ENCODE measurements at places on chromosomes 6 and 20. TPM values are rescaled to one million over a fixed set of nuclear protein-coding genes. Genes with fewer than 3 reads are reported as not detected.

- no peaks in the 10 kb centered on the region for H3K36me3 ChIP-seq
- H3K27me3 ChIP-seq: no peaks in the 10 kb centered on the region
- no peak overlapping the region for H3K4me3 ChIP-seq
- no peaks in the 10 kb centered on the region for H3K4me1 ChIP-seq
Measured at GRCh38 chr20:11003341-11003740, 329.5 kb upstream of the JAG1 start.

GRCh38 chr6:150711061-150711460 is 111.4 kb downstream of the PLEKHG1 start:
- H3K4me3 ChIP-seq: no peak overlapping the region
- no peaks in the 10 kb centered on the region for H3K27me3 ChIP-seq
- ATAC-seq: no peak

GRCh38 chr6:125076482-125076742 is 77.2 kb upstream of the TPD52L1 start:
- peaks cover 18% of the 10 kb centered on the region for H3K36me3 ChIP-seq
- no peak for ATAC-seq
- no peak overlapping the region for H3K4me3 ChIP-seq
- no peaks in the 10 kb centered on the region for H3K4me1 ChIP-seq
- H3K27me3 ChIP-seq: no peaks in the 10 kb centered on the region
- no peak overlapping the region for H3K27ac ChIP-seq

- H3K27ac ChIP-seq: no peak overlapping the region
- H3K36me3 ChIP-seq: peaks cover 100% of the 10 kb centered on the region
- H3K4me1 ChIP-seq: no peaks in the 10 kb centered on the region
- ATAC-seq: no peak
Measured at GRCh38 chr20:58677079-58677604, 15.5 kb upstream of the NPEPL1 start.

DNA sequence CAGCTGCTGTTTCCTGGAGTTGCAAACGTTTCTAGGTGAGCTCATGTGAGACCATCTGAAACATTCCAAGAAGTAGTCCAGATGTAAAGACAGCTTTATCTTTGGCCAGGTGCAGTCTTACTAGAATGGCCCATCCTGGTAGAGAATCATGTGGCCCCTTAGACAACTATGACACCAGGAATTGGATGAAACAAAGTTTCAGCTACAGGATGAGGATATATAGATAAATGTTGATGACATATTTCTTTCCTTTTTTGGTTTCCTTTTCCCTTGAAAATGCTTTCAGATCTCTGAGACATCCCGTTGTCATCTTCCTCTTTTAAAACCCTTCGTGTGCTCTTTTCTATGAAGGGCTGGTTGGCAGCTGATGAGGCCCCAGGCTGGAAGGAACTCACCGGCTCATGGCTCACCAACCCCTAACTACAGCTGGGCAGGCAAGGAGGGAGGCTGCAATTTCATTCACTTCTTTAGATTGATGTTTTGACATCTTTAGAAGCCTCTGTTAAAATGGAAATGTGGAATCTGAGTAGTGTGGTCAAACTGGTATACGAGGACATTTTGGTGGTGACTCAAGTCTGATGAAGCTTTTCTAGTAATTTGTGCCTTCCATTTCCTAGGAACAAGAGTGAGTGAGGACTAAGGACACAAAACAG is 167.9 kb upstream of the TNFAIP3 start:
- H3K4me3 ChIP-seq: no peak overlapping the region
- H3K4me1 ChIP-seq: no peaks in the 10 kb centered on the region
- ATAC-seq: peak; percentile 23
- peak overlapping the region; percentile 19 for H3K27ac ChIP-seq

The SENP6 gene
- 192 TPM for total RNA-seq

DNA sequence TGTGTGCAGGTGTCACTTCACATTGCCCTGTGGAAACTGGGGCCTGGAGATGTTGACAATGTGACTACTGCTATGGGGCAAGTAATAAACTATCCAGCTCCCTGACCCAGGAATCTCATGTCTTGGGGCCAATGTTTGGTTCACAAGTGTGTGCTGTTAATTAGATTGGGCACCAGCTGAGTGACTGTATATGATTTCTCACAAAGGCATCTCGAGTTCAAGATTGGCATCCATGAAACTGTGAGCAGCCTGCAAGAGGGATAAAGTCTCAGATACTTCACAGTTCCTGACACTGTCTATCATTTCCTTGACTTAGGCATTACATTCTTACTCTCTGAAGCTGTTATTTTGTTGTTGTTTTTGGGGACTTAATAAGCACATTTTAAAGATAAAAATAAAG is 264.0 kb downstream of the PRKN start:
- no peak overlapping the region for H3K27ac ChIP-seq
- H3K4me1 ChIP-seq: no peaks in the 10 kb centered on the region
- no peak for ATAC-seq

- no peak overlapping the region for H3K27ac ChIP-seq
- no peak overlapping the region for H3K4me3 ChIP-seq
- no peaks in the 10 kb centered on the region for H3K4me1 ChIP-seq
- peaks cover 59% of the 10 kb centered on the region for H3K27me3 ChIP-seq
Measured at GRCh38 chr6:33860706-33861474, 57.1 kb upstream of the MLN start.
